ENCODE measurements at places on chromosomes 3 and 15. TPM values are rescaled to one million over a fixed set of nuclear protein-coding genes. Genes with fewer than 3 reads are reported as not detected.

TNNC1 gene
- polyA plus RNA-seq: 8.1 TPM

CLDN16 gene
- polyA plus RNA-seq: 42.7 TPM

KCNMB2 gene
- polyA plus RNA-seq: 31.1 TPM

SPATA12 gene
- 0.14 TPM for polyA plus RNA-seq

ZNF860 gene
- 1.7 TPM for polyA plus RNA-seq

MST1R gene
- polyA plus RNA-seq: 1.4 TPM

CCR1 gene
- 2.1 TPM for polyA plus RNA-seq

KIF15 gene
- polyA plus RNA-seq: 22.0 TPM

OXNAD1 gene
- polyA plus RNA-seq: 15.4 TPM

GPR156 gene
- polyA plus RNA-seq: 2.6 TPM

ARL6 gene
- 15.8 TPM for polyA plus RNA-seq

TRAIP gene
- polyA plus RNA-seq: 12.7 TPM

CYP1A2 gene
- 0.25 TPM for polyA plus RNA-seq

GAP43 gene
- 0.73 TPM for polyA plus RNA-seq

CHST2 gene
- polyA plus RNA-seq: 23.1 TPM

GRAMD1C gene
- 18.0 TPM for polyA plus RNA-seq

LINGO1 gene
- polyA plus RNA-seq: 16.2 TPM
